Tibial nerve (tissue), 4 donors: ENCODE measurements at places on chromosomes 13 and 19.

DNA sequence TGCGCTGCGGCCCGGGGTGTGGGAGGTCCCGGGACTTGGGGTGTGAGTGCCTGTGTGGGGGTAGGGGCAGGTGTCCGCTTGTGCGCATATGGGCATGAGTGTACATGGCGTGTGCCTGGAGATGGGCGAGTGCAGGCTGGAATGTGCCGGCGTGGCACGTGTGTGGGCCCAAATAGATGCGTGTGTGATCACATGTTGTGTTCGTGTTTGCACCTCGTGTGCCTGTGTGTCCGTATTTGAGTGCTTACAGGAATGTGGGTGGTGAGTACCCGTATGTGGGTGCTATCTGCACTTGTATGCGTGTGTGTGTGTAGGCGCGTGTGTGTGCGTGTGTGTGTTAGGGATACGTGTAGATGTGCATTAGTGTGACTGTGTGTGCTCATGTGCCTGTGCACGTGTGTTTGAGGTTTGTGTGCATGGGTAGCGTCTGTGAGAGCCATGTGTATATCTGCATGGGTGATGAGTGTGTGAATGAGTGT is 3.4 kb downstream of the ZNF536 start:
- DNase-seq = no peak

- no peak for DNase-seq
Measured at GRCh38 chr13:22061806-22062391, 391.0 kb downstream of the FGF9 start.

DNA sequence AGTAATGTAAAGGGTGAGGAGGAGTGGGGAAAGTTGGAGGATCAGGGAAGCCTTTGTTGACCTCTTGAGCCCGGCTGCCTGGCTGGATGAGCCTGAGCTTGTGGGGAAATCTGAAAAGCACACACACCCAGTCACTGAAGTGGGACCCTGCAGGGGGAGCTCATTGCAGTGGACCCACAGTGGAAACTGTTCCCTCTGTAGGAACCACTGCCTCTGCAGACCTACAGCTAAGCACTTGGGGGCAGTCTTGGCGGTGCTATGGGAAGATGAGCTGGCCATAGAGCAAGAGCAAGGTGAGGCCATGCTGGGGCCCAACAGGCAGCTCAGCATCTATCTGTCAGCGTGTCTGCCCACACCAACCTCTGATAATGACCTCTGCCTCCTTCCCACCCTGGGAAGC is 294.8 kb downstream of the TSHZ3 start:
- DNase-seq = no peak

GRCh38 chr19:3923096-3923758 is 9.6 kb upstream of the NMRK2 start:
- no peak for DNase-seq

DNA sequence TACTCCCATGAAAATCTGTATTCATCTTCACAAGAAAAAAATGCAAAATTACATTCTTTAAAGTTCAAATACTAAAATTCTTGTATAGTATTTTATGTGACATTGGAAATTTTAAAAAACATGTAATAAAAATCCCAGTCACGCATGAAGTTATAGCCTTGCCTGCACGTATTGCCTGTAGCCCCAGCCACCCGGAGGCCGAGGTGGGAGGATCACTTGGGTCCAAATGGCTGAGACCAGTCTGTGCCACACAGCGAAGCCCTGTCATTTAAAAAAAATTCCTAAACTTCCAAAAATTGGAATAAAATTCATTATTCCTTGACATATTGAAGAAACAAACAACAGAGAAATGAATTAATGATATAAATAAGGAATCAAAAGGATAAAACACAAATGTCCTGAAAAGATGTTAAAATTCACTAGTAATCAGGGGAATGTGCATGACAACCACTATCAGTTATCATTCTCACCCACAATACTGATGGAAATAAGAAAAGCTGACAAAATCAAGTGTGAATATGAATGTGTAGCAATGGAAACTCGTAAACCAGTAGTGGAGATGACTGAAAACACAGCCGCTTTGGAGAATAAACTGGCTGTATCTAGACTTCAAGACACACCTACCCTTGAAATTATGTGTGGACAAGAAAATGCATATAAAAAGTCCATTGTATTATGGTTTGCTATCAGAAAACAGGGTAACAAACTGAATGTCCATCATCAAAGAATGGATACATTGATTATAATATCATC is 7.5 kb downstream of the CARD8 start:
- no peak for DNase-seq

DNA sequence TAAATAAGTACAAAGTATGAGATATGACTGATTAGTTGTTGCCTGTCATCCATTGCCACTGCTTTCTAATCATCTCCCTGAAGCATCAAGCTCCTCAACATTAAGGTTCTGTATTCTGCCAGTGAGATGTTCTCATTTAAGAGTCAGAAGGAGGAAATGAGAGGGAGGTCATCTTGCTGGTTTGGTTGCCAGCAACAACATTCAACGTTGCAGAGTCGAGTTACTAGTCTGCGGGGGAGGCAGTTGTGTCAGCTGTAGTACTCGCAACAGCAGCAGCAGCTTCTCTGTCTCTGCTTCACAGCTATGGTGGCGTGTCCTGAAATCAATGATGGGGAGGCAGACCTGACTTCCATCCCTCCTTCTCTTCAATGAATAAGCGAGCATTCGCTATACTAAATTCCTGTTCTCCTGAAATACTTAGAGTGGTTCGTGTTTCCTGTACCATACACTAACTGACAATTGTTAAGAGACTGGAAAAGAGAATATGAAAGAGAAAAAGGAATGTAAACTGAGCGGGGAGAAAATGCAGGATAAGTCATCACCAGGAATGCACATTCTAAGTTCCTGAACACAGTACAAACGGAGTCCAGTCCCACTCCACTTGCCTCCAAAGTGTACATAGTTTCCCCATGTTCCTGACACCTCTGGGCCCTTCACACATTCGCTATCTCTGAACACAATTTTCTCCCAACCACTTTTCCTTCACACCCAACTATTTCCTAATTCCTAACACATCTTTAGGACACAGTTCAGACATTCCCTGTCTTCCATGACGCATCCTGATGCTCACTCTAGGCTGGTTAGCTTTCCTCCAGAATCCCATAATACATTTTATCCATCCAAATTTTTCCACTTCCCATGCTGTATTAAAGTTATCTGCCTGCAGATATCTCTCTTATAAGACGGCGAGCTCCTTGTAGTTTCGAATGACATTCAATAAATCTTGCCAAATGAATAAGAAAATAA is 263.0 kb downstream of the KLF12 start:
- DNase-seq = no peak

GRCh38 chr19:52442179-52442578 is 11.2 kb upstream of the ZNF578 start:
- no peak for DNase-seq

DNA sequence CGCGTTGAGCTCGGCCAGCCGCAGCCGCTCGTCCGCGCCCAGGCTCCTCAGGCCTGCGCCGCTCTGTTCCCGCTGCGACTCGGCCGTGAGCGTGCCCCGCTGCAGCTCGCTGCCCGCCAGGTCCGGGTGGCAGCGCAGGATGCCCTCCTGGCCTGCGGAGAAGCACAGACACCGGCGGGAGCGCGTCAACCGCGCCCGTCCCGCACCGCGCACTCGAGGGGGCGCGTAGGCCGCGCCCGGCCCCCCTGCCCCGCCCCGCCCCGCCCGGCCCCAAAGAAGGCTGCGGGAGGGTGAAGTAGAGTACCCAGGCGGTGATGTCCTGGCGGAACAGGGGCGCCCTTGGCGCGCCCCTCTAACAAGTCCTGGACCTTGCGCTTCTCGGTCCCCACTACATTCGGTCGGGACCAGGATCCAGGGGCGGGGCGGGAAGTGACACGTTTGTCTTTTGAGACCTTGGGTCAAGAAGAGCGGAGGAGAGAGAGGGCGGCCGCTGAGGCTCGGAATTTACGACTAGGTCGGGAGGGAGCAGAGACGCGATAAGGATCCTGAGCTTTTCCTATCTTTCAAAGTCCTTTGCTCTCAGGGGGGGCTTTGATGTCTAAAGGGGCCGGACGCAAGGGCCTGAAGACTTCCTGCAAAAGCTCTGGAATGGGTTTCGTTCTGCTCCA is 9.3 kb upstream of the CDX2 start:
- no peak for DNase-seq
